ENCODE measurements at places on chromosomes 3 and 15. TPM values are rescaled to one million over a fixed set of nuclear protein-coding genes. Genes with fewer than 3 reads are reported as not detected.

GRCh38 chr3:158528076-158528674, 42.8 kb upstream of the MLF1 start:
- no peak for DNase-seq

TEX55 gene
- total RNA-seq, result not detected

- peak; percentile 52 for DNase-seq
Observed at GRCh38 chr3:73719861-73720260, 95.1 kb upstream of the PDZRN3 start.

THRB gene
- total RNA-seq, result 59.8 TPM

- no peak for DNase-seq
Observed at GRCh38 chr15:64667736-64668161, 107.6 kb downstream of the RBPMS2 start.

DNA sequence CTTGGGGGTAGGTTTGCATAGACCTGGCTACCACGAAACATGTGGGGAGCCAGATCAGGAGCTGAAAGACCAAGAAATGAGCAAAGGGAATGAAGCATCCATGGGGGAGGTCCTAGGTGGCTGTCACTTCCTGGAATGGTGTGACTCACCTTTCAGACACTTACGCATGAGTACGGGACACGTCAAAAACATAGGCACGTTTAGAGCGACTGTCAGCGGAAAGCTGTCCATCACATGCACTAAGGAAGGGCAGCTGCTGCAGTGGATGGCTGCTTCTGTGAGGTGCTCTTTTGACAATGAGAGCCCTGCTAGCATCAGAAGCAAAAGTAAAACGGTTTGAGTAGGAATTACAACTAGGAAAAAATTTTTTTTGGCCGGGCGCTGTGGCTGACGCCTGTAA, 244.6 kb upstream of the CCDC54 start:
- DNase-seq, result no peak

TMEM45A gene
- total RNA-seq, result 6.0 TPM

DNA sequence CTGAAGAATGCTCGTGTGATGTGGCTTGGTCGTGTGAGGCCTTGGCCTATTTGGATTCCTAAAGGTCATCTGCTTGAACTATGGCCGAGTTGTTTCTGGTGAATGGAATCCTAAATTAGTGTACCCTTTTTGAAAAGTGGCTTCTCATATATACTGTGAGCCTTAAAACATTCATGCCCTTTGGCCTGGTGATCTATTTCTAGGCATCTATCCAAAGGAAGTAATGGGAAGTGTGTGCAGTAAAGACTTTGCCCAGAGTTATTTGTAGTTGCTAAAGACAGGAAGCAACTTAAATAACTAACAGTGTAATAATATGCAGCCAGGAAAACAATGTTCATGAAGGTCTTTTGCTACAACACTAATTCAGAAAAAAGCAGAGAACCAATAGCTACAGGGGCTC, 3.0 kb downstream of the DGKG start:
- no peak for DNase-seq

DNA sequence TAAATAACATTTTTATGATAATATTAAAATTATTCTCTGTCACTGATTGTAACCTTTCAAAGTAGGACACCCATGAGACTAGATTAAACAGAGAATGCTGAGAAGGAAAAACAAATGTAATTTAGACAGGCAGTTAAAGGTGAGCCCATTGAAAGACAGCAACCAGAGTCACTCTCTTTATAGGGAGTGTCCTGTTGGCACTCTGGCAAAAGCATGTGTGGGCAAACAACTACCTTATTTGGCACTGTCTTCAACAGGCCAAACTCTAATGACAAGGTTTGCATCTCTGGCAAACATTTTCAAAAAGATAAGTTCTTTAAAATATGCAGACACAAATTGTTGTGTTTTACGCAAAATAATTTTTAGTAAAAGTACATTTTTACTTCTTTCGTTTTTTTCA, 29.8 kb downstream of the NFKBIZ start:
- no peak for DNase-seq

DNA sequence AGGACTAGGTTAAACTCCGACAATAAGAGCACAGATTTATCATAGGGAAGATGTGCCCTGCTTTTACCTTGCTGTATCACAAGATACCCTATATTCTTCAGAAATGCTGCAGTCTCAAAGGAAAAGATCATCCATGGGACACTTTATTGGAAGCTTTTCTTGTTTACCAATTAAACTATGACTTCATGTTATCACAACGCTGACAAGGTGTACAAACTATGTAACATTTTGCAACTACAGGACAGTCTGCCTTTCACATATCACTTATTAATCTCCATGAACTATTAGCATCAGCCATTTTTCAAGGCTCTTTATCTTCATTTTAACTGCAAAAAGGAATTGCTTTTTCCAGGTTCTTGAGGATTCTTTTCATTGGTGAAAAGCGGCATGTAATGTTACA, 34.0 kb downstream of the CBLB start:
- DNase-seq, result no peak

WDR93 gene
- total RNA-seq, result not detected

DNA sequence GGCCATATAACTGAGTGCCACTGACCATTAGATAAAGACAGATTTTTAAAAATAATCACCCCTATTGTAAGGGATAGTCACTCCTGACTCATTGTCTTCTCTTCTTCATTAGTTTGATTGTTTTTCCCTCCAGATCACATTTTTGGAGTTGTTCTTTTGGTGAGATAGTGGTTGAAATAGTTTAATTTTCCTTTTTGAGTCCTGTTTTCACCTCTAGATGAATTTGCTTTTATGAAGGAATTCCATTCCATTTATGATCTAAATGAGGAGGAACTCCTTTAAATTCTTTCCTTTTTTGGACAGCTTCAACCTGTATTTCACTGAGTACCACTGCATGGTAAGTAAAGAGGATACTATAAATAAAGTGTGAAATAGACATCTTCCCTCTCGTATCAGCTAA, 112.4 kb downstream of the GREM1 start:
- DNase-seq, result no peak

RASGRP1 gene
- total RNA-seq, result 2.6 TPM

GRCh38 chr3:105790534-105790933, 78.3 kb downstream of the CBLB start:
- no peak for DNase-seq

DNA sequence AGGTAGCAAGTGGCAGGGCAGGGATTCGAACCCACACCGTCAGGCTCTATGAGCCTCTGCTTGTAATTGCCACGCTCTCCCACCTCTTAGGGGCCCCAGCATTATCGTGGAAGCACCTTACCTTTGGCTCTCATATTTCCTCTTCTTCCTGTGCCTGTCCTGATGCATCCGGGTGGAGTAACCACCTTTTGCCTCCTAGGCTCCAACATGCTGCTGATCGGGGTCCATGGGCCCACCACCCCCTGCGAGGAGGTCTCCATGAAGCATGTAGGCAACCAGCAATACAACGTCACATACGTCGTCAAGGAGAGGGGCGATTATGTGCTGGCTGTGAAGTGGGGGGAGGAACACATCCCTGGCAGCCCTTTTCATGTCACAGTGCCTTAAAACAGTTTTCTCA, 40.4 kb downstream of the DNASE1L3 start:
- DNase-seq, result no peak

CAPN3 gene
- 16.1 TPM for total RNA-seq

RASL12 gene
- 2.7 TPM for total RNA-seq

- no peak for DNase-seq
Observed at GRCh38 chr15:41689834-41690233, 29.6 kb downstream of the MGA start.

DNA sequence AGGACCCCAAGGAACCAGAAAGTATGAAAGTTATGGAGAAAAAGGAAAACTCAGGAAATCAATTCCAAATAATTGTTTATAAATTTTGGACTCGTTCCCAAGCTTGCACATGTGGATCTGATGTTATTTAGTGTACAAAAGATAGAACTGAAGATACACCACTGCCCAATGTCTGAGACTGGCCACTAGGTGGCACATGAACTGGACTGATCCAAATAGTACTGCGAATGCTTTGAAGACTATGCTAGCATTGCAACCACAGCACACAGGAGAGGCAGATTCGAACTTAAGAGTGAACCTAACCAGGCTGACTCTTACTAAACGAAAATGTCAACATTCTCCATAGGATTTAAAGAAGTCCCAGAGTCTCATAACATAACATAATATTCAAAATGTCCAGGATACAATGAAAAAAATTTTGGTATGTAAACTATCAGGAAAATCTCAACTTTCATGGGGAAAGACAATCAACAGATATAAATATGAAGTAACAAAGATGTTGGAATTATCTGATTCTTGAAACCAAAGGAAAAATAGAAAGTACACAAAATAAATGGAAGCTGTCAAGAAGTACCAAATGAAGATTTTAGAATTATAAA, 596.7 kb downstream of the FGF12 start:
- no peak for DNase-seq

DNA sequence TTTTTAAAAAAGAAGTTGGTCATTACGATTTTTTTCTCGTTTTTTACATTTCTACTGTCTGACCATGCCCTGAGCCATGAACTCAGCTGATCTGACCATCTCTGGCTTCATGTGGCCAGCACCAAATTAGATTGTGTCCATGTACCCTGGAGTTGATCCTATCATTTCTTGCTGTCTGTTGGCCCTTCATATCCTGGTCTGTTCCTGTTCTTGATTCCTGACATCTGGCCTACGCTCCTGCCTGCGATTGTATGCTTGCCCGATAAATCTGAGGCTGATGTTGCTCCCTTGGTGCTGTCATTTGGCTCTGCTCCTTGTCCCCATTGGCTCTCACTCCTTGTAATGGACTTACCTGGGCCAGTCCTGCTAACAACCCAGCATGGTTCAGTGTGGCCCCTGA, 89.8 kb upstream of the IGSF10 start:
- DNase-seq, result no peak

- DNase-seq, result no peak
Observed at GRCh38 chr3:10017636-10018292, 8.5 kb upstream of the FANCD2 start.

- DNase-seq, result no peak
Observed at GRCh38 chr3:111319598-111319997, 222.4 kb upstream of the CD96 start.

DNA sequence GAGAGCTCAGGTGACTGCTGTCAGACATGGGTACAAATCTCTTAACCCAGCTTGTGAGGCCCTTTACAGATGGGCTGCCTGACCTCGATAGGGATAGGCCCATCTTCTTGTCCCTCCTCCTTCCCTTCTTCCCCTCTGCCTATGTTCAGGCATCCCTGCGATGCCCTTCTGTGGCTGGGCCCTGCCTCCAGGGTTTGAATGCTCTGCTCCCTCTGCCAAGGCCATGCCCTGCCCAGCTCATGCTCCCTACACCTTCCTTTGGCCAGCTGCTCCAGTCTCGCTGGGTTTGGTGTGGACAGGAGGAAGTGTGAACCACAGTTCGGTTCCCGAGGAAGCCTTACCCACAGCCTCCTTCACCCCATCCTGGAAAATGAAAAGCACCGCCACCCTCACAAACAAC, 4.3 kb downstream of the FYCO1 start:
- no peak for DNase-seq

CCDC80 gene
- total RNA-seq, result 5.9 TPM

GRCh38 chr3:8776406-8776805, 7.0 kb upstream of the OXTR start:
- no peak for DNase-seq

DNA sequence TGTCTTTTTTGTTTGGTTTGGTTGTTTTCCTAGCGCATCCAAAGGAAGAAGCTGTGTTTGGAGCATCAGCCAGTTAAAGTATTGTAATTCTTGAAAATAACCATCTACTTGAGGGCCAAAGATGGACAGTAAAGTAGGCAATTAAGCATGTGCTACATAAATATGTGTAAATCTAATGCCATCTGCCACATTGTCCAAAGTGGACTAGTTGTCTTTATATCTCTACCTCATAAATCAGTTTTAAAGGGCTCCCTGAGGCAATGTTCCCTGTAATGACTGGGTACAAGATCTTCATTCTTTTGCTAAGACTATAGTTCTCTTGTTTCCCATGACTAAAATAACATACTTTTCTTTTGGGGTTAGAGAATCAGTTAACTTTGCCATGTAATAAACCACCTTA, 460.0 kb upstream of the RARB start:
- DNase-seq, result no peak
